ENCODE measurements at places on chromosomes 6 and 20.

- peak; percentile 53 for DNase-seq
Measured at GRCh38 chr20:35277531-35278395, at the start of gene MMP24OS. TSS of gene MMP24OS (minus strand) at chr20:35278122. CDS start at chr20:35277929, 193 bp downstream.

GRCh38 chr6:32074996-32075532 is 34.1 kb downstream of the TNXB start:
- no peak for DNase-seq

DNA sequence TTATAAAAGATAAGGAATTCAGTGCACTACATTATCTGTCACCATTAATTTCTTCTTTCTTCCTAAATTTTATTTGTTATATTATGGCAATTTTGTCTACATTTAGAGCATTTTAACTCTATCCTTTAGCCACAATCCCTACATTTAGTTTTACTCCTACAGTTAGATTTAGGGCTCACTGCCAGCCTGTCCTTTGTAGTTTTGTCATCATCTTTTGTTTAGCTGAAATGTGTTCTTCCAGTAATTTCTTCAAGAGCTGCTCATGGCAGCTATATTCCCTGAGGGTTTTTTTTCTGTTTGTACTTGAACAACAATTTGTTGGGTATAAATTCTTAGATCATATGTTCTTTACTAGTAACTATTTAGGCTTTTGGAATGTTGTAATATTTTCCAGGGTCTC is 72.7 kb upstream of the B3GAT2 start:
- DNase-seq, result no peak

- DNase-seq, result no peak
Measured at GRCh38 chr6:39177130-39177529, 52.1 kb downstream of the KCNK5 start.

- no peak for DNase-seq
Measured at GRCh38 chr6:142810952-142811514, 133.9 kb downstream of the HIVEP2 start.

DNA sequence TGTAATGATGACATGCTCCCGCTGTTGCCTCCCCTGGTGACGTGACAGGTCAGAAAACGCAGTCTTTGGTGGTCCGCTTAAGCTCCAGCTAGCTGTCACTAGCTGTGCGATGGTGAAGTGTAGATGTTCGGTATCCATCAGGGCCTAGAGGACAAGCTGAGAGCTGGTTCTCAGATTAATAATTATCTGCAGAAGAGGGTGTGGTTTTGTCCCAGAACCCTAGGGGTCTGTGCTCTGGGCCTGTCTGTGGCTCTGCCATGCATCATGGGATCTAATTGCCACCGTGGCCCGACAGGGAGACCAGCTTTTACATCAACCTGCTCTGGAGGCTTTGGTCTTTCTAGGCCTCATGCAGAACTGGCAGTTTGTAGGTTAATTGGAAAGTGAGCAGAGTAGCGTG is 34.1 kb downstream of the ERMARD start:
- no peak for DNase-seq

DNA sequence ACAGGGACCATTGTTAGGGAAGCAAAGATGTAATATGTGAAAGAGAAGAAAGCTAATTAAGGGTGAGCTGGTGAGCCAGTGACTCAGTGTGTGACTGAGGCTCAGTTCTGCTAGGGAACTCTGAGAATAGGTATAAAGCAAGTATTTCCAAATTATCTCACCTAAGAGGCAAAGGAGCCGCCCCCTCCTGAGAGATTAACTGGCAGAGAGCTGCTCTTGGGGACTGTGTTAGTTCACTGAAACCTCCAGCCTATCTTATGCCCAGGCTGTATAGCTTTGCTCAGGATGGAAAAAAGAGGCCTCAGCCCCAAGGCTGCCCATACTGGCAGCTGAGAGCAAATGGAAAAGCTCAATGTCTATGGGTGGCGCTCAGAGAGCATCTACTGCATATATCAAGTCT is 152.0 kb downstream of the PAK5 start:
- no peak for DNase-seq

- DNase-seq, result no peak
Measured at GRCh38 chr6:108363113-108363512, 68.3 kb downstream of the AFG1L start.

- DNase-seq, result no peak
Measured at GRCh38 chr6:125869427-125869826, 78.7 kb downstream of the NCOA7 start.

GRCh38 chr20:38728911-38729642 is 4.8 kb downstream of the SLC32A1 start:
- no peak for DNase-seq

DNA sequence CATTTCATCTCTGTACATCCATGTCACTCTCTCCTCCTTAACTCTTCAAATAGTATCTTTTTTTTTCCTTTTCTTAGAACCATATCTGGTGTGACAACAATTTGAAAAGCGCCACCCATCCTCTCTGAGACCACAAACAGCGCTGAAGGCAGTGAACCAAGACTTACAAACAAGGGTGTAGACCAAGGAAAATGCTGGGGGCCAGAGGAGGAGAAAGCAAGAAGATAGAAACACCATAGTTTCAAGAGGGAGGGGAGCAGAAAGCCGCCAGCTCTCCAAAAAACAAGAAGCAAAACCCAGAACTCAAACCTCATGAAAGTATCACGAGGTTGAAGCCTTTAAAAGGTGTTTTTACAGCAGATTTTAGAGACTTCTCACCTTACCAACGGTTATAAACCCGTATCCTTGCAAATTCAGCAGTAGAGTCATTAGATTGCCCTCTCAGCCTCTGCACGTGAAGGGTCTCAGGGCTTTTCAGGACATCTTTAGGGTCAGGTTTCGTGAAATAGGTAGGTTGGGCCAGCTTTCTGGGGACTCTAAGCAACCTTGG is 13.3 kb upstream of the RIPOR2 start:
- DNase-seq, result no peak

DNA sequence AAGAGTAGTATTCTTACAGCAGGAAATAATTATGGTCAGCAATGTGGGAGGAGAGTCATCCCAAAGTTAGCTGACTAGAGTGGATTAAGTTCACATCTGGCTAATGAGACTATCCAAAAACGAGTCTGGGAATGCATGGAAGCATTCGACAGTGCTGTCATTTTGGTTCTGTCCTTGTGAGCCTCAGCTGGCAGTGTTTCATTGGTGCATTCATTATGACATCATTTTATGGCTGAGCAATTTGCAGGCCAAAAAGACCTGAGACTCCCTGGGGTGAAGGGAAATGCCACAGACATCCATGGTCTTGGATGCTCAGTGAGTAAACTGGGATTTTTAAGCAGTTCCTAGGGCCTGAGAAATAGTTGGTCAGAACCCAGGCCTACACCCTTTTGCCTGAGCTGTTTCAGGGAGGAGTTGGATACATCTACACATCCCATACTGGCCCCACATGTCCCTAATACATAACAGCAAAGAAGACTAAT is 196.4 kb upstream of the CCN2 start:
- DNase-seq, result no peak

GRCh38 chr6:114524081-114524480 is 181.3 kb upstream of the HS3ST5 start:
- DNase-seq, result no peak

GRCh38 chr20:24684421-24684871 is 215.0 kb downstream of the SYNDIG1 start:
- DNase-seq, result no peak

DNA sequence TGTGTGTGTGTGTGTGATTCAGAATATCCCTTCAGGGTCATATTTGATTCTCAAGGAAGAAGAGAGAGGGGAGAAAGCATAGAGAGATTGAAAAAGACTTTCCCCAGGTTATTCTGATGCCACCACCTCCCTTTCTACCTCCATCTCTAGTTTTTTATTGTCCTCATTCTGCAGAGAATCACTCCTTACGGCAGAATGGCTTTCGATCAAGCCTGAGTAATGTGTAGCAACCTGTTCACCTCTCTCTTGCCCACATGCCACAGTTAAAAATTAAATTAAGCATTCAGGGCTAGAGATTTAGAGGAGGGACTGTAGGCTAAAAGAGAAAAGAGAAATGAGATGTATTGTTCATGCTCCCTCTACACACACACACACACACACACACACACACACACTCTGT is 18.1 kb downstream of the KLHL32 start:
- peak; percentile 41 for DNase-seq

DNA sequence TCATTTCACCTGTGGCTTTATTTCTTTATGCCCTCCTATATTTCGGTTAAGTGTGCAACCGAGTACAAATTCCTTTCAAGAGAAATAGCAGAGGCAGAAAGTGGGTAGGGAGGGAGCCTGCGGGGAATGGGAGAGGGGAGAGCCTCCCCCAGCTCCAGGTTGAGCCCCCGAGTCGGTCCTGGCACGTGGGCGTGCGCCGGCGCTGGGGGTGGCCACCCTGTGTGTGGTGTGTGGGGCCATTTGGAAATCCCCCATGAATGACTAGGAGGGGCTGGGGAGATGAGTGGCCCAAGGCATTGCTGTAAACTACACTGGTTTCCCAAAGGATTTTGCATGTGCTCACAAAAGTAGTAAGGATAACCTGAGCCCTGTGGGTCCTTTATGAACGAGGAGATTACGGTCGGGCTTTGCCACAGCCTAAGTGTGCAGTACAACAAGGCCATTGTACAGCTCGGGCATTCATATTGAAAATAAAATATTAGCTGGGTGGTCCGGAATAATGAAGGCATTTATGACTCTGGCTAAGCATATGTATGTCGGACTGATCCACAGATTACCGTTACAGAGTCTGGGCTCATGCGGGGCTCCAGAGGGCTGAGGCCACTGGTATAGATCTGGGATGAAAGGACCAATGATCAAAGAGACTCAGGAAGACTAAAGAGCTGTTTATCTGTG is 84.5 kb upstream of the RALGAPA2 start:
- DNase-seq, result no peak

GRCh38 chr6:142489722-142490610 is 188.2 kb downstream of the ADGRG6 start:
- no peak for DNase-seq

DNA sequence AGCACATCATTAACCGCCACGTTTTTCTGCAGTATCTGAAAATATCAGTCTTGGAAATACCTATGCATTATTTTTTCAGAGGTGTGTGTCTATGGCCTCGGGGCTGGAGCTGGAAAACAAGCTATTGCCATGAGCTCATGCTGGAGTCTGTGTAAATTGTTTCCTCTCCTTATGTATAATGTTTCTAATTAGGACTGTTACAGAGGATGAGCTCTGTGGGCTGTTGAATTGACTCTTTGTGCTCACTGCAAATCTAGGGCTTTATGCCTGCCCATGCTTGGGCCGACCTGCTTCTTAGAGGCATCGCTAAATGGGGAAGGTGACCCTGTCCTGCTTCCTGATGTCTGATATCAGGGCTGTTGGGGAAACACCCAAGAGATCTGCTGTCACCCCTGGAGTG is 80.8 kb upstream of the SLC22A16 start:
- DNase-seq, result no peak

DNA sequence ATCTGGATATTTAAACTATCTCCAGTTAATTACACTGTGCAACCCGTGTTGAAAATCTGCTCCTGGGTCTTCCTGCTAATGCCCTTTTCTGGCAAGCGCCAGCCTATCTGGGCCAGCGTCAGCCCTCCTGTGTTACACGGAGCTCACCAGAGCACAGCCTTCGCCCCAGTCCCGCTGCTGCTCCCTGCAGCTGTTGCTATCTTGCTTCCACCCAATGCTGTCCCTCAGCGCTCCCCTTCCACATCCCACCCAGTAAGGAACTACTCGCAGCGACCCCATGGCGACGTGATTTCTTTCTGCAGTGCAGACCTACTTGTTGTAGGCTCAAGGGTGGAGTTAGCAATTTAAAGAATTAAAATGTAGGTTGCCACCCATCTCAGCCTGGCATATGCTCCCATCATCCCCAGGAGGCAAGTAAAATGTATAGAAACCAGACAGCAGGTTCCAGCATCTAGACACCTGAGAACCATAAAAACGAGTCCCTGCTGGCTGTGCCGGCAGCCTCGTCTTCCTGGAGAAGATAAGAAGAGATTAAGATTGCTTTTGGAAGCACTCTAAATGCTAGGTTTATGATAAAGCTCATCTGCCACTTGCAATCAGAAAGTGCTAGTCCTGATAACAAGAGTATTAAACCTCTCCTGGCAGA is 254.3 kb upstream of the FOXQ1 start:
- DNase-seq, result no peak

DNA sequence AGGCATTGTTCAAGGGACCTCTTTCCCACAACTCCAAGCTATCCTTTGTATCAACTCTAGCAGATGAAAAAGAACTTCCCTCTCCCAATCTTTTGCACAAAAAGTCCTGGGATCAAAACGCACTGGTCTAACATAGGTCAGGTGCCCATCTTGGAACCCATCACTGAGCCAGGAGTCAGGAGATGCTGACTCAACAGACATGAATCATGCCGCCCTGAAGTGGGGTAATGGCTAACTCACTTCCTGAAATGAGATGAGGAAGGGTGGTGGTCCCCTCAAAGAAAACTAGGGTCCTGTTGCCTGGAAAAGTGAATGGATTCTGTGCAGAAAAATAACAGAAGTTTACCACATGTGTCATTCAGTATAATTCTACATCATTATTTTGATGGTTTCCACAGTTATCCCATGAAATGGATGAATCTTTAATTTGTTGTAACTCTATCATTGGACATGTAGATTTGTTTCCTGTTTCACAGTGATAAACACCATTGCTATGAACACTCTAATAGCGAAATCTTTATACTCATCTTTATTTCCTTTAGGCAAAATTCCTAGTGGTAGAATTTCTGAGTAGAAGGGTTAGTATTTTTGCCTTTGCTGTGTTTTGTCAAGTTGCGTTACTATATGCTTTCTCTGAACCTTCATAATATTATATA is 151.3 kb downstream of the SLC16A10 start:
- DNase-seq, result no peak

DNA sequence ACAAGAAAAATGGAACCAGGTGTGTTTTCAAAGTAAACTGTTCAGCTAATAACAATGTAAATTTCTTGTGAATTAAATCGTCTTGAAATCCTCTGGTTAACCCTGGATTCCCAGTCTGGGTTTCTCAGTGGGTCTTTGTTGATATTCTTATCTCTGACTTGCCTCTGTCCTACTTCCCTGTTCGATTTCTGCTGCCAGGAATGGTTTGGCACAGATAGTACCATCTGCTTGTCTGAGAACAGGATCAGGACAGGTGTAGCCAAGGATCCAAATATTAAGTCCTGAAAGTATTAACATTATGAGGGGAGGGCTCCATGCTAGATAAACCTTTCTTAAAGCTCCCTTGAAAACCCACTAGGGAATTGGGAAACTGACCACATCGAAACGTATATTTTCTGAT is 30.1 kb downstream of the ARFGEF2 start:
- peak; percentile 15 for DNase-seq

GRCh38 chr6:41561416-41561815 is 15.2 kb downstream of the FOXP4 start:
- no peak for DNase-seq

DNA sequence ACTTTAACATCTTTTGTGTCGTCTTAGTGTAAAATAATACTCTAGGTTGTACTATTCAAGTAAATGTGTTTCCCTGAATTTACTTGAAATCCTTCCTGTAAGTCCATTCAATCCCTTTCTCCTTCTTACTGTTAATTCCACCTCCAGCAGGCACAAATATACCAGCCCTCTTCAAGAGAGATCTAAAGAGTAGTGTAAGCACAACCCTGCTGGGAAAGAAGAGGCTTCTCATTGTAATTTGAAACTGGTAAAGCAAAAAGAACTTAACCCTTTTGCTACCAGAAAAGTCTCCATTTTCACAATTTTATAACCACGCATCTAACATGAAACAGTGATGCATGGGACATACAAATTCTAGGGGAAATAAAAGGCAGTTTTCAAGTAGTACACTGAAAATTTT is at the start of gene BMP5:
Gene BMP5, minus strand, starts transcription at position 191 of the 400 bp plus-strand sequence. CDS start 725 bp downstream, outside the sequence.
- no peak for DNase-seq

All from cerebellar nuclear complex (tissue), 1 donor.